ENCODE measurements at places on chromosomes 13 and 19. TPM values are rescaled to one million over a fixed set of nuclear protein-coding genes. Genes with fewer than 3 reads are reported as not detected.

Gene LGALS7B
- not detected for total RNA-seq

Gene ZNF587
- 51.0 TPM for total RNA-seq

Gene NXNL1
- total RNA-seq = not detected

Gene CASP14
- total RNA-seq = not detected

Gene ZNF43
- total RNA-seq = 56.7 TPM

Gene DMKN
- not detected for total RNA-seq

Gene IZUMO2
- not detected for total RNA-seq

Gene PSG5
- total RNA-seq = not detected

Gene KLK10
- not detected for total RNA-seq

Gene ANGPTL8
- not detected for total RNA-seq

Measured in parietal lobe (tissue), 2 donors.